ENCODE measurements at places on chromosomes 1 and 21.
A peak's percentile ranks its signal among the peaks of the same experiment; 100 is the strongest.

- DNase-seq, result no peak
Observed at GRCh38 chr1:63917571-63918417, 144.0 kb downstream of the ROR1 start.

GRCh38 chr1:226799634-226800281 lies 60.7 kb upstream of the ITPKB start:
- no peak for DNase-seq

DNA sequence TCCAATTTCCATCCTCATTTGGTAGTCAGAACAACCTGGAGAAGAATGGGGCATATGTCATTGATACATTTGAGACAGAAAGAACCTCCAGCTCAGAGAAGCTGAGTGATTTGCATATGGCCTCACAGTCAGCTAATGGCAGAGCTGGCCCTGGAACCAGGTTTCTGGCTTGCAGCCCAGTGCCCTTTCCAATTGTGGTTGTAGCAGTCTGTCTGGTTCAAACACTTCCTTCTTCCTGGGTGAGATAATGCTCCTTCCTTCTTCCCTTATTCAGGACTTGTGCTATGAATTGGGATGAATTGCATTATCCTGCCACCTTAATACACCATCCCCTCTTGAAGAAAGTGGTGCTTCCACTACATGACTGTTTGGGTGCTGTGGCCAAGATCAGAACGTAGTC lies 24.2 kb downstream of the SLC5A9 start:
- DNase-seq, result no peak

- DNase-seq, result no peak
Observed at GRCh38 chr1:157833145-157833544, 8.5 kb downstream of the CD5L start.

DNA sequence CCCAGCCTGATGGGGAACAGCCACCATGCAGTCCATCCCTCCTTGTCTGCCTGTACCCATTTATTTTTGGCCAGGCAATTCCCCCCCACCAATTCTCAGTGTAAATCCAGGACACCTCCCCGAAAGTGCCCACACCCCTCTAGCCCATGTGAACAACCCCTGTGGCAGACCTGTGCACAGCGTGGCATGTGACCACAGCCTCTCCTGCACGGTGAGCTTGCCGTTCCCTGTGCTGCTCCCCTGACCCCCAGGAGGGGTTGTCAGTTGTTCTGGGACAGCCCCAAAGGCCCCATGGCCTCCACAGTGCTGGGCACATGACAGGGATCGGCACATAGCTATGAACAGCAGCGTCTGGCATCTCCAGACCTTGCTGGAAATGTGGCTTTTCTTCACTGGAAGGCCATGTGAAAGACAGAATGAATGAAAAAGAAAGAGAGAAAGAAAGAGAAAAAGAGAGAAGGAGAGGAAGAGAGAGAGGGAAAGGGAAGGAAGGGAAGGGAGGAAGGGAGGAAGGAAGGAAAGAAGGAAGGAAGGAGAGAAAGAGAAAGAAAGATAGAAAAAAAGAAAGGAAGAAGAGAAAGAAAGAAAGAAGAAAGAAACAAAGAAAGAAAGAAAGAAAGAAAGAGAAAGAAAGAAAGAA lies 3.9 kb downstream of the CAPN9 start:
- no peak for DNase-seq

GRCh38 chr1:77704736-77705135 lies 22.3 kb upstream of the ZZZ3 start:
- no peak for DNase-seq

DNA sequence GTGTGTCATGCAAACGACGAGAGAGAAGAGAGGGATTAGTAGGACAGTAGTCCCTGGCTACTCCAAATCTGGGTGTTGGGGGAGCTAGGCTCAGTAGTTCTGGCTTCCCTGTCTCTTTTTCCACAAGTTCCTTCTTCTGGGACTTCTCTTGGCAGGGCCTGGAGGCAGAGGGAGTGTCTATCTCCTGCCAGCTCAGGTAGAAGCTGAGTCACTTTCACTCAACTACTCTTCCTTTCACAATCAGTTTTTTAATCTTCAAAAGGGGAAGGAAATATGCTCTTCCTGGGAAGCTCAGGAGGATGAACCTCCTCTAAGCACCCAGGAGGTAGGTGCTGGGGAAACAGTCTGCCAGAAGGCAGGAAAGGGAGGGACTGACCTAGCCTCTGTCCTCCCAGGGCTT lies 35.2 kb upstream of the MAGOH start:
- DNase-seq, result no peak

DNA sequence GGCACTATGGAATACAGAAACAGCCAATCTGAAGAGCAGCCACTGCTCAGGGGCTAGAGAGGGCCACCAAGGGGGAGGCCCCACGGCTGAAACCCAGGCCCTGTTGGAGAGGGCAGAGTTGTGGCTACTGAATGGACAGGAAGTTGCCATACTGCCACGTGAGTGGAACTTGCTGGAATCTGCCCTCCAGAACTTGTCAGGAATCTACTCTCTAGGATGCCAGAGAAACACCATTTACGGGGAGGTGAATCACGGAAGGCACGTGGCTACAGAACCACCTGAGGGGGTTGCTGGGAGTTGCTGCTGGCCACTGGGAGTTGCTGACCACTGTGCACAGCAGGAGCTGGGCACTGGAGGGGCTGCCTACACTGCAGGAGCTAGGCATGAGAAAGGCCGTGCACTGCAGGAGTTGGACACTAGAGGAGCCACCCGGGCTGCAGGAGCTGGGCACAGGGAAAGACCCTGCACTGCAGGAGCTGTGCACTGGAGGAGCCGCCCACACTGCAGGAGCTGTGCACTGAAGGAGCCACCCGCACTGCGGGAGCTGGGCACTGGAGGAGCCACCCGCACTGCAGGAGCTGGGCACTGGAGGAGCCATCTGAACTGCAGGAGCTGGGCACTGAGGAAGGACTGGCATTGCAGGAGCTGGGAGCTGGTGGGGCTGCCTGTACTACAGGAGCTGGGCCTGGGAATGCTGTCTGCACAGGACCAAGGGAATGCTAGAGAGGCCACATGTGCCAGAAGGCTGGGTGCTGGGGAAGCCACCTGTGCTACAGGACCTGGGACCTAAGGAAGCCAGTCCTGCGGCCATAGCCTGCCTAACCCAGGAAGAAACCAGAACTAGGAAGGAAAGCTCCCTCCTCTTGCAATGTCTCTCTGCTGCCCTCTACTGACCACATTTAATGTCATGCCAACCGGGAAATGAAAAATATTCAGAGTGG lies 343.4 kb downstream of the MATN1 start:
- peak; percentile 54 for DNase-seq

- DNase-seq, result no peak
Observed at GRCh38 chr1:246730839-246731238, 6.6 kb downstream of the SCCPDH start.

GRCh38 chr1:28112388-28113241 lies 24.2 kb upstream of the EYA3 start:
- DNase-seq, result no peak

DNA sequence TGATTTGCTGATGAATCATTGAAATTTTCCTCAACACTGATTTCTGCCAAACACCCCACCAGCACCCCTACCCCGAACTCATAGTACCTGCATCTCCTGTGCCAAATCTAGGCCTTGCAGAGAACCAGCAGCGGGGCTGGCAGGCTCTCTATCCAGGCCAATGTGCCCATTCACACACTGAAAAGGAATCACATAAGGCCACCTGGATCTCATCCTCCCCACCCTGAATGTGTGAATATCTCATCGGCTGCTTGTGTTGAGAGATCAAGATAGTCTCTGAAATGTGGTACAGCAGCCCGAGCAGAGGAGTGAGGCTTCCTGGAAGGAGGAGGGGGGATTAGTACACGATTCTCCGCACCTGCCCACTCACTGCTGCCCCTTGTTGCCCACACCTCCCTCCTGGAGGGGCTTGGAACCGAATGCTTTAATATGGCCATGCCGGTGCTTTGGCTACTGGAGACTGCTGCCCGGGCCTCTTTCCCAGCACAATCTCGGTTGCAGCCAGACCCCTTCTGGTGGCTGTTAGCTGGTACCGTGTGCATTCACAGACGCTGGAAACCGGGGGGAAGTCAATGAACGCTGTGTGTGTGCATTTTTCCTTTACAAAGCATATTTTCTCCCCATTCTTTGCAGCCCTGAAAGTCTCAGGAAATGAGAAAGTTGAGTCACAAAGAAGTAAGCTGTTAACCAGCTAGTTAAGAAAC lies 619.5 kb downstream of the MATN1 start:
- no peak for DNase-seq

DNA sequence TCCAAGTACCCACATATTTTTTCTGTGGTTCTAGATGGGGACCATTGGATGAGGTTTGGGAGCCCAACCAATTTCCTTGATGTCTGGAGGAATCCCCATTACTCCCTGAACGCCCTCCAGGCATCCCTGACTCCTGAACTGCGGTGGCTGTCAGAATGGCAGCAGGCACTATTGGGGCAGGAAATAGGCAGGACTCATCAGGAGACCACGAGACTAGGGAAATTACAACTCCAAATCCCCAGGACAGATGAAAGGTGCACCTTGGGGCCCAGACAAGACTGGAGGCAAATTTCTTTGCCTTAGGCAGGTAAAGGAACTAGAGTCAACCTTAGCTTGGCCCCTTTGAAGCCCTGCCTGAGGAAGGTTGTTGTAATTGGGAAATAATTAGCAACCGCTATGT lies 1.1 kb downstream of the CGN start:
- DNase-seq, result no peak

- DNase-seq, result peak; percentile 97
Observed at GRCh38 chr21:46285761-46286647, at the start of gene YBEY. Gene YBEY, plus strand, starts transcription at chr21:46286342. Its CDS starts 572 bp downstream, at chr21:46286914.

DNA sequence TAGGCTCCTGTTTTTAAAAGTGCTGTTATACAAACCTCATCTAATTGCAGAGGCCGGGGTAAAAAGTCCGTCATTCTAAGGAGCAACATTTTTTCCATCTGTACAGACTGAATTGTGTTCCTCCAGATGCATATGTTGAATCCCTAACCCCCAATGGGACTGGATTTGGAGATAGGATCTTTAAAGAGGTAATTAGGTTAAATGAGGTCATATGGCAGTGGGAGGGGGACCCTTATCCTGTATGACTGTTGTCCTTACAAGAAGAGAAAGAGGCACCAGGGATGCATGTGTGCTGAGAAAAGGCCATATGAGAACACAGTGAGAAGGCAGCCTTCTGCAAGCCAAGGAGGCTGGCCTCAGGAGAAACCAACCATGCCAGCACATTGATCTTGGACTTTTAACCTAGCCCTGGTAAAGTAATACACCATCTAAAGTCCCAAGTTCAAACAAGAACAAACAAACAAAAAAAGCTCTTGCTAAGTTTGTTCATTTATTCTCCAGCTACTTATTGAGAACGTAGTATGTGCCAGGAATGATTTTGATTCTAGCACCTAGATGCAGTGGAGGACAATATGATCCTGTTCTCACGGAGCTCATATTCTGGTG lies 352.4 kb downstream of the NTNG1 start:
- DNase-seq, result no peak

DNA sequence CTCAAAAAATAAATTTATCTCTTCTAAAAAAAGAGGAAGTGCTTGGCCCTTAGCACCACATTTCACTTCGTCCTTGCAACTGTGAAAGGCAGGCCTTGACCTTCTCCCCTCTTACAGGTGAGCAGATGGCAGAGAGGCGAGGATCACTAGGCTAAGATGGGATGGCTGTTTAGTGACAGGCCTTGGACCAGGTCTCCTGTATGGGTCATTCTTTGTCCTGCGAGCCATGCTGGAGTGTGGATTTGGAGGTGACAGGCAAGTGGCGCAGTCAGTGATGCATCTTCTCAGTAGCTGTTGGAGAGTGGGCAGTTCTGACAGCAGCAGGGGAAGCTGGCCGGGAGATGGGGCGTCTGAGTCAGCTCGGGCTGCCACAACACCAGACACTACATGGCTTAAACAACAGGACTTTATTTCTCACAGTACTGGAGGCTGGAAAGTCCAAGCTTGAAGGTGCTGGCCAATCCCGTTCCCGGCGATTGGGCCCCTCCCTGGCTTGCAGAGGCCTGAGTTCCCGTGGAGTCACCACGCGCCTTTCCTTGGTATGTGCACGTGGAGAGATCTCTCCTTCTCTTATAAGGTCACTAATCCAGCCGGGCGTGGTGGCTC lies 16.5 kb downstream of the SLC27A3 start:
- peak; percentile 62 for DNase-seq

- DNase-seq, result no peak
Observed at GRCh38 chr1:79633456-79633855, 626.9 kb upstream of the ADGRL4 start.

GRCh38 chr21:36035381-36035791 lies 24.9 kb downstream of the SETD4 start:
- DNase-seq, result no peak

DNA sequence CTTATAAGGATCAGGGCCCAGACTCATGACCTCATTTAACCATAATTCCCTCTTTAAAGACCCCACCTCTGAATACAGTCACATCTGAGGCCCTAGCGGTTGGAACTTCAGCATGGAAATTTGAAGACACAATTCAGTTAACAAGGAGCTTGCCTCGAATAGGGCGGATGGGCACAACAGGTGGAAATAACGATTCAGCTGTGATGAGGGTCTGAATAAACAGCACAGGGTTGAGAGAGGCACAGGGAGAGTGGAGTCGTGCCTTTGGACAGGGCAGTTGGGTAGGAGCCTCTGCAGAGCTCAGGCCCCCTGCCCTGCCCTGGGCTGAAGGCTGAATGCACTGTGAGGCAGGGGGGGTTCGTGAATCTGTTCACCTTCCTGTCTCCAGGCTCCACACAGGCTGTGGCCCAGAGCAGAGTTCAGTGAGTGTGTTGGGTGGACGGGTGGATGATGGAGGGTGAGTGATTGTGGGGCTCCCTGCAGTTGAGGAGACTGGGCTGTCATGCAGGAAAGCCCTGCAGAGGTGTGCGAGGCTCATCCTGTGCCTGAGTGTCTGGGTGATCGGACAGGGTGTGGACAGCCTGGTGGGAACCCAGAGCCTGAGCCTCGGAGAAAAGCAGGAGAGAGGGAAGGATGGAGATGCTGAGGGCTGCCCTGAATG lies 243.1 kb downstream of the FOXD2 start:
- no peak for DNase-seq

DNA sequence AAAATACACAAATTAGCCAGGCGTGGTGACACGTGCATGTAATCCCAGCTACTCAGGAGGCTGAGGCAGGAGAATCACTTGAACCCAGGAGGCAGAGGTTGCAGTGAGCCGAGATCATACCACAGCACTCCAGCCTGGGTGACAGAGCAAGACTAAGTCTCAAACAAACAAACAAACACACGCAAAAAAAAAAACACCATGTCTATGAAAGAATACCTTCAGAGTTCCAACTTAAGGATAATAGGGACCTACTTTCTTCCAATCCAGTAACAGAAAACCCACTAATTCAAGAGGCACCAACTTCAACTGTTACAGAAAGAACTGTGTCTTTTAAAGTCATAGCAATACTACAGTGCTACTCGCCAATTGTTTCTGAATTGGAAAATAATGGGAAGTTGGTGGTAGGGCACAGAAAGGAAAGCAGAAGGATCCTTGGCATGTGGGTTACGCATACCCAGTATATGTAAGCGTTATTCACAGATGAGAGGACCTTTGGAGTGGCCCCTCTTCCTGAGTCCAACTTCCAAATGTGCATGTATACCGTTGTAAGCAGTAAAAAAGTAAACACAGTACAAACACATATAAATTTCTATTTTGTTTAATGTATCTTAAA lies 87.0 kb downstream of the ACBD6 start:
- DNase-seq, result no peak

- DNase-seq, result no peak
Observed at GRCh38 chr1:118326960-118327629, 142.1 kb upstream of the SPAG17 start.

Measured in posterior cingulate gyrus (tissue), 11 donors.